ENCODE measurements at places on chromosomes 5 and 9. TPM values are rescaled to one million over a fixed set of nuclear protein-coding genes. Genes with fewer than 3 reads are reported as not detected.

DNA sequence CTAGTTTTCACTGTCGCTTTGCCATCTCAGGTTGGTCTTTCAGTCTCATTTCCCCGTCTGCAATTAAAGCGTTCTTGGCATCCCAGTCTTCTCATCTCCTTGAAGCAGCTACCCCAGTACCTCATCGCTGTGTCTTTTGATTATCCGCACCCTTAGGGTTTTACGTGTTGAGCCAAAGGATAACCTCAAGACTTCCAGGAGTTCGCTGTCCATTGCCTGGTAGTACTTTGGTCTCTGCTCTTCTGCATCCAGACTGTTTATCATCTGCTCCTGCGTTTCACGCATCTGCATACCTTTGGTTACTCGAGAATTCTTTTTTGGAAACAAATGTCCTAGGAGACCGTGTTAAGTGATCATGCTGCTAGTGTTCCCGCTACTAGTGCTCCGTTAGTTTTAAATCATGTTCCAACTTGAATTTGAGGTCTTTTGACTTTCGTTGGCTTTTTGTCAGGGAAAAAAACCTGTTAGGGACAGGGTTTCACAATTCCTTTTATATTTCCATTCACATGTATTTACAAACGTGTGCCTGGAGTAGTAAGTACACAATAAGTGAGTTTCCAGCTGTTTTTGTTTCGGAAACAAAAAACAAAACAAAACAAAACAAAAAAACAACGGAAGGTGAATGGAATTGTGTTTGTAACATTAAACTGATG, 888 bp downstream of the RABGAP1 start:
- peak; percentile 29 for DNase-seq

- DNase-seq = peak; percentile 6
Observed at GRCh38 chr5:71573591-71573990, 13.5 kb upstream of the MCCC2 start.

DNA sequence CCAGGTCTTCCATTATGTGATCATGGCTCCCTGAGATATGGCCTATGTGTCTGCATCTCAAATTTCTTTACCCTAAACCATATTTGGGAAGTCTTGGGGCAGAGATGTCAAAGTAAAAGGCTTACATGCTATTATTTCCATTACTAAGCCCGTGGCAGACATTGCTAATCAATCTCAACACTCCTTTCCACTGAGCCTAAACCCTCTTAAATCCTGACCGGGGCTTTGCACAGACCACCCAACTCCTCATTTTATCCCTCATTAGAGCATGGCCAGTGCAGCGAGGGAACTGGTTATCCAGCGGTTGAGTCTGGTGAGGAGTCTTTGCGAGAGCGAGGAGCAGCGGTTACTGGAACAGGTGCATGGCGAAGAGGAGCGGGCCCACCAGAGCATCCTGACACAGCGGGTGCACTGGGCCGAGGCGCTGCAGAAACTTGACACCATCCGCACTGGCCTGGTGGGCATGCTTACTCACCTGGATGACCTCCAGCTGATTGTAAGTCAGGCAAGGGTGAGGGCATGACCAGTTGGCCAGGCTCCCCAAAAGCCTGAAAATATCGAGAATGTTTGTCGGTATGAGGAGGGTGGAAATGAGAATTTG, 11.0 kb downstream of the BSPRY start:
- DNase-seq = no peak

DNA sequence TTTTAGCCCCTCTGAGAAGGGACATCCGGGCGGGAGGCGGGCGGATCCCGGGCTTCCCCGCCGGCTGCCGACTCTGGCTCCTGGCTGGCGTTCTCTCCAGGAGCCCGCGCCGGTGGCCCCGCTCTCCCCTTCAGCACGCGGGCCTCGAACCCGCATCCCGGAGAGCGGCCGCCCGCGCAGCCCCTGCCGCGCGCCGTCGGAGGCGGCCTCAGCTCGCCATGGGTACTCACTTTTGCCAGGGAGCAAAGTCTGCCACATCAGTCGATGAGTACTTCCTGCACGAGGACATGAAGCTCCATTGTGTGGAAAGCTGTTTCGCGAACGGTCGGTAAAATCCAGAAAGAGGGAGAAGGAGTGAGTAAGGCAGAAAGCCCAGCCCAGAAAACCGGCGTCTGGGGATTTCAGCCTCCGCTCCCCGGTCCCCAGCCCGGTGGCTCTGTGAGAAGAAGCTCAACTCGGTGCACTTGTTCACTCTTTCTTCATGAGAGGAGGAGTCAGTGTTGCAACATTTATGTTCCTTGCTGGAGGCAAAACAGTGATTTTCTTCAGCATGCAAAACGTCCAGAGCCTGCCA, at the start of gene PRLR:
PRLR (minus strand) TSS at position 450 of the 574 bp plus-strand sequence. CDS start 140,867 bp downstream, outside the sequence.
- DNase-seq = no peak

BTNL3 gene
- polyA plus RNA-seq = 0.11 TPM

DNAJC18 gene
- 32.5 TPM for polyA plus RNA-seq

ITK gene
- polyA plus RNA-seq = 0.80 TPM

Measured in left renal pelvis (tissue), 4 donors.